ENCODE measurements at places on chromosomes 13 and 19.

GRCh38 chr19:51137792-51138425 is 4.2 kb upstream of the SIGLEC7 start:
- DNase-seq = no peak

DNA sequence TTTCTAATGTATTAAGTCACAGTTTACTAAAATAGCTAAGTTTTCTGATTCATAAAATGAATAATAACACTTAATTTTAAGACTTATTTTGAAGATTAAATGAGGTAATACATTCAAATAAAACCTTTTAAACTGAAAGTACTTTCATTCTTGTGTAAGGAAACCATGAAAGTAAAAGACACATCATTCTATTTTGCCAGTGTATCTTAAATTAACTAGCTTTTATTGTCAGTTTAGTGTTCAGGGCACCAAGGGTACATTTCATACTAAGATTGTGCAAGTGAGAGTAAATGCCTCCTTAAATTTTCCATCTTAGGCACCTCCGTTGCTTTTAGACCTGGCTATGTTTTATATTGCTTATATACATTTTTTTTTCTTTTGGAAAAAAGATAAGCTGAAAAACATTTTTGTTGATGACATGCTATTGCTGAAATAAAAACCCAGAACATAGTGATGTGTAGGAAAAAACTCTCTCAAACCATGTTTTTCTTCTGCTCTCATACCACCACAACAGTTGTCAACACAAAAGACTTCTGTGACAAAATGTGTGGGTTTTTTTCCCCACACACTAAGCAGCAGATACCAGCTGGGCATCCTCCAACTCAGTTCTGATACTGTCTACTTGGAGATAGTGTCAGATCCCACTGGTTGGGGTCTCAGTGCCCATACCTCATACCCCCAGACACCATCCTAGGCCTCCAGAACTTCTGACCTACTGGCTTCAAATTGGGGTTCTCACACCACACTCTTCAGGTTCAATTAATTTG is 30.7 kb upstream of the LPAR6 start:
- DNase-seq = no peak

DNA sequence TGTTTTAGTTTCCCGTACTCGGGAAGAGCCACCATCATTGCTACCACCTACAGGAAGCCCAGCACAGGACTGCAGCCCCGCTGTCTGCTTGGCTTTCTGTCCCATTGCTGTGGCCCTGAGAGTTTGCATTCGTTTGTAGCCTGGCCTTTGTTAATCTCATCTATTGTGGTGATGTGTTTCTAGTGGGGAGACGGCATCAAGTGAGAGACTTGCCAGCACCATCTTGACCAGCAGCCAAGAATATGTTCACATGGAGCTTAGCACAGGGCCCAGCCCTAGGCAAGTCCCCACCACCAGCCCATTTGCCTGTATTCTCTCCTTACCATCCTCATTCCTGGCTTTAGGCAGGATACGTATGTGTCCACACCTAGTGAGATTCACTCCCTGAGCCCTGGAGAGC is 17.3 kb upstream of the OVOL3 start:
- no peak for DNase-seq

- no peak for DNase-seq
Measured at GRCh38 chr13:111623743-111624505, 303.5 kb downstream of the TEX29 start.

DNA sequence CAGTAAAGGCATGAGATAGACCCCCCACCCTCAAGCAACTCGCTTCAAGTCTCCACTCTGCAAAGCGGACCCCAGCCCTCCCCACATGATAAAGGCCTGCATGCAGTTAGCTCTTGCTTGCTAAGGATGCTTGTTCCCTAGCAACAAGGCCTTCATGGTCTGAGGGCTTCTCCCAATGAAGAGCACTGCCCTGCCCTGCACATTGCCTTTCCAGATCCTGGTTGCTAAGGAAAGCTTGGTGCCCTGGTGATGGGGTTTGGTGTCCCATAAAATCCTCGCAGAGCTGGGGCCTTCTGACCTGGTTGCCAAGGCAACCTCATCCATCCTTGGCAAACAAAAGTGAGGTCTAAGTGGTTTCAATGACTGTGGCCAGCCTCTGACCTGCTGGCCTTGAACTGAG is 6.0 kb downstream of the DBP start:
- DNase-seq = no peak

DNA sequence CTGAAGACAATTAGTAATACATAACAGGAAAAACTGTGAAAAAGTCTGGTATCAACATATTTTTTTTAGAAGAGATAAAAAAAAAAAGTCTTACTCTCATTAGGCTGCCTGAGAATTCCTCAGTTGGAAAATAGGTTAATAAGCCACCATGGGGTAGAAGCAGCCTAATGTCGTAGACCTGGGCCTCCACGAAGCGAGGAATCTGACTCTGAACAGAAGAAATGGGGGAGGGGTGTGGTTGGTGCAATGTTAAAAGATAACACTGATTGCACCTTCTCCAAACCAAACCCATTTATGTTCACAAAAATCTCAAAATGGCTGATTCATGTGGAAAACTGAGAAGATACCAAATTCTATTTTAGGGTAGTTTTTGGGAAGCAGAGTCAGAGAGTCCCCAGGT is 62.4 kb downstream of the MPHOSPH8 start:
- no peak for DNase-seq

DNA sequence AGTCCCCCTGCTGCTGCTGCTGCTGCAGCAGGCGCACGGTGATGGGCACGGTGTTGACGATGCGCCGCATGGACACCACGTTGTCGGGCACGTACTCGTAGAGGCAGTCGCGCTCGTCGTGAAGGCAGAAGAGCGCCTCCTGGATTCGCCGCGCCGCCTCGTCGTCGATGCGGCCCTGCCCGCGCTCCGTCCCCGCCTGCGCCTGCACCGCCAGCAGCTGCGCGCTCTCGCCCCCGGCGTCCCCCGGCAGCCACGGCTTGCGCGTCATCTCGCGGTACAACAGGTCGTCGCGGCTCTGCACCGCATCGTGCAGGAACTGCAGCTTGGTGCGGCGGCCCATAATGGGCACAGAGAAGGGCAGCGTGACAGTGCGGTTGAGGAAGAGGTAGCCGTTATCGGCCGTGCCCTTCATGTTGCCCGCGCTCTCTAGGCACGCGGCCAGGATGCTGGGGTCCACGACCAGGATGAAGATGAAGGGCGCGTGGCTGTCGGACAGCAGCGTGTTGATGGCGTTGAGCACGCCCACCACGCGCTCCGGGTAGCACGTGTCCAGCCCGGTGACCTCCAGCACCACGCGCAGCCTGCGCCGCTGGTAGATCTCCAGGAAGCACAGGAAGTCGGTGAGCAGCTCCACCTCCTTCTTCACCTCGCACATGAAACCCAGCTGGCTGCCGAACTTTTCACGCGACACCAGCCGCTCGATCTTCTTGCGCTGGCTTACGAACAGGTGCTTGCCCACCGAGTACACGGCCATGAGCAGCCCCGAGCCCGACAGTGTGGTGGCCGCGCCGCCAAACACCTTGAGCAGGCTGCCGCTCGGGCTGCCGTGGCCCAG is 8.1 kb downstream of the NKPD1 start:
- DNase-seq = no peak

DNA sequence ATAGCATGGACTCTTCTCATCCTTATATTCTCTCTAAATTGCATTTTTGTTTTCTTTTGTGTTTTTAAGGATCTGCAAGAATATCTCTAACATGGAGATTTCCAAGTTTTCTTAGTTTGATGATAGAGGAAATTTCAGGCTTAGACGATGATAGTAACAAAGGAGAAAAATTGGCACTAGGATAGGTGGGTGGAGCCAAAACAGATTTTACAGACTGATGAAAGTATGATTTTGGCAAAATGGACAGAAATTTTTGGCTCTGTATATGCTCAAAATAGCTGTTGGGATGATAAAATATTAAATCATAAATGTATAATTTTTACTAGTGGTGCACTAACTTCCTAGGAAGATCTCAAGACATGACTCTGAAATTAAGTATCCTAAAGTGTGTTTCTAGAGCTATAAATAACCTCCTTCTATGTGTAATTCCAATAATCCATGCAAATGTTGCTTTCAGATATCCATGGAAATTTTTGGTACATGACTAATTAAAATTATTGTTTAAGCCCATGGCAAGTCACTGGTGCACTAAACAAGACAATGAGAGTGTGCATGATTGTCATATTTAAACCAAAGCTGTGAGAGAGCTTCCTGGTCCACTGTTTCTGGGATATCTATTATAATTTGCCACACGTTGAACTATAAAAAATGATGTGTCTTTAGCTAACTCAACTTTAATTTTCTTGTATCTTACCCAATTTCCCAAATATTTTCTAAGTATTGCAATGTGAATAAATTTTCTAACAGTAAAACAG is 55.8 kb upstream of the NBEA start:
- no peak for DNase-seq

DNA sequence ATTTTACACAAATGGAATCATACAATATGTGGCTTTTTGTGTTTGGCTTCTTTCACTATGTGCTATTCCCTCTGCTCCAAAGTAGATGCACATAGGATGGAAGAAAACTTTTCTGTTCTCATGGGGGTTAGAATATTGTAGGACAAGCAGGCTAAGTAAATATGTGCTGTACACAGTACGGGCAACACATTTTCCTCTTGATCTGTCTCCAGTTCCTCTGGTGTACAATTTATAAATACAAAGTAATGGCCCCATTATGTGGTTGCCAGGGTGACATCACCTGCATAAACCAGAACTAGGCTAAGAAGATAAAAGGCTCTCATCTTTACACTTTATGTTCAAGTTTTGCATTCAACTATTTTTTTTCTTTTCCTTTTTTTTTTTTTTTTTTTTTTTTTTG is 41.0 kb upstream of the SOX21 start:
- DNase-seq = no peak

DNA sequence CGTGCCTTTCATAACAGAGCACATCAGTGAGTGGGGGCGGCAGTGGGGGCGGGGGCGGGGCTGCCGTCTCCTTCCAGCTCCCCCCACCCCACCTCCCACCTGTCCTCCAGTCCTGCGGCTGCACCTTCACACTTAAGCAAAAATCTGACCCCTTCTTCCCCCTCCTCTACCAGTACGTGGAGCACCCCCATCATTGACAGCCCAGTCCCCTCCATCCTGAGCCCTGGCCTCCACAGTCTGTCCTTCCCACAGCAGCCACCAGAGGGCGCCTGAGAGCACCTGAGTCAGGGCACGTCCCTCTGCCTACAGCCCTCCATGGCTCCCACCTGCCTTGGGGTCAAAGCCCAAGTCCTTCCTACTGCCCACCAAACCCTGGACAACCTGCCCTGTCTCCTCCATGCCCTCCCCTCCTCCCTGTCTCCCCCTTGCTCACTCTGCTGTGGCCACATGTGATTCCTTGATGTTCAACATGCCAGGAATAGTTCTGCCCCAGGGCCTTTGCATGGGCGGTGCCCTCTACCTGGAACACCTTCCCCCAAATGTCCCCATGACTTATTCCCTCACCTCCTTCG is 4.0 kb downstream of the EBI3 start:
- DNase-seq = peak; percentile 24

GRCh38 chr13:31595563-31595962 is 143.8 kb upstream of the RXFP2 start:
- DNase-seq = no peak

- no peak for DNase-seq
Measured at GRCh38 chr19:28793391-28794168, 419.4 kb downstream of the UQCRFS1 start.

- DNase-seq = no peak
Measured at GRCh38 chr19:10514211-10515145, 2.8 kb downstream of the S1PR5 start.

GRCh38 chr19:31408460-31409124 is 59.4 kb upstream of the TSHZ3 start:
- DNase-seq = no peak
